ENCODE measurements at places on chromosomes 3 and 15. TPM values are rescaled to one million over a fixed set of nuclear protein-coding genes. Genes with fewer than 3 reads are reported as not detected.

SLC22A14 gene
- under 0.01 TPM for total RNA-seq

ZNF148 gene
- 17.7 TPM for total RNA-seq

OSBPL10 gene
- 6.8 TPM for total RNA-seq

FGF12 gene
- total RNA-seq, result 2.1 TPM

GOLGA8R gene
- 3.1 TPM for total RNA-seq

ZIC1 gene
- total RNA-seq, result 8.4 TPM

SLC7A14 gene
- not detected for total RNA-seq

SIDT1 gene
- total RNA-seq, result 2.1 TPM

CTXN2 gene
- total RNA-seq, result not detected

PROK2 gene
- total RNA-seq, result 0.52 TPM

SLC27A2 gene
- total RNA-seq, result under 0.01 TPM

ADGRG7 gene
- not detected for total RNA-seq

SYNPR gene
- not detected for total RNA-seq

CYP1A2 gene
- not detected for total RNA-seq

ALDH1L1 gene
- total RNA-seq, result 2.6 TPM

LXN gene
- total RNA-seq, result 15.7 TPM

IREB2 gene
- total RNA-seq, result 35.0 TPM

TOP2B gene
- 75.2 TPM for total RNA-seq

TMOD2 gene
- 8.4 TPM for total RNA-seq

TMED3 gene
- total RNA-seq, result 28.2 TPM

GOLGA8G gene
- total RNA-seq, result not detected

PLA2G4D gene
- not detected for total RNA-seq

ABHD17C gene
- 3.7 TPM for total RNA-seq

BMF gene
- 8.4 TPM for total RNA-seq

NCBP2 gene
- total RNA-seq, result 30.8 TPM

Measured in skeletal muscle tissue (tissue), 5 donors.